ENCODE measurements at places on chromosomes 16 and 17.
A peak's percentile ranks its signal among the peaks of the same experiment; 100 is the strongest.

GRCh38 chr17:33964344-33964979, 290.6 kb upstream of the CCL2 start:
- DNase-seq = peak; percentile 60
- peaks cover 7% of the 10 kb centered on the region for H3K27me3 ChIP-seq
- H3K4me3 ChIP-seq = peak overlapping the region; percentile 11
- H3K4me1 ChIP-seq = peaks cover 62% of the 10 kb centered on the region

GRCh38 chr17:66354981-66355380, 52.6 kb downstream of the PRKCA start:
- H3K4me1 ChIP-seq = peaks cover 48% of the 10 kb centered on the region
- no peak overlapping the region for H3K4me3 ChIP-seq
- H3K27me3 ChIP-seq = no peaks in the 10 kb centered on the region
- H3K36me3 ChIP-seq = peaks cover 12% of the 10 kb centered on the region

DNA sequence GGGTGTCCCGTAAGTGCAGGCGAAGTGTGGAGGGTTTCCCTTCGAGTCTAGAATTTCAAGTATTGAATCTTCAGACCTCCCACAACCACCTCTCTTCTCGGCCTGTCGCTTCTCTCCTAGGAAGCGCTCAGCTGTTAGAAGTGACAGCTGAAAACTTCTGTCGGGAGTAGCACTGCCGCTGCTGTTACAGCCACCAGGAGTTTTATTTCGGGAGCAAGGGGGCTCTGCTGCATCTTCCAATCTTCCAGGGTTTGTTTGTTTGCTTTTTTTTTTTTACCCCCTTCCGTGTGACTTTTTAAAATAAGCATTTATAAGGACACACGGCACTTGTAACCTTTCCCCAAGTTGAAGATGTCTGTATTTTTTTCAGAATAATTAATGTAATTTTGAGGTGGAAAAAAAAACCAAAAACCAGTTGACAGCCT, 767 bp downstream of the RPS6KB1 start:
- peak; percentile 44 for DNase-seq
- peak overlapping the region; percentile 100 for H3K4me3 ChIP-seq
- peaks cover 23% of the 10 kb centered on the region for H3K36me3 ChIP-seq
- peaks cover 55% of the 10 kb centered on the region for H3K4me1 ChIP-seq

DNA sequence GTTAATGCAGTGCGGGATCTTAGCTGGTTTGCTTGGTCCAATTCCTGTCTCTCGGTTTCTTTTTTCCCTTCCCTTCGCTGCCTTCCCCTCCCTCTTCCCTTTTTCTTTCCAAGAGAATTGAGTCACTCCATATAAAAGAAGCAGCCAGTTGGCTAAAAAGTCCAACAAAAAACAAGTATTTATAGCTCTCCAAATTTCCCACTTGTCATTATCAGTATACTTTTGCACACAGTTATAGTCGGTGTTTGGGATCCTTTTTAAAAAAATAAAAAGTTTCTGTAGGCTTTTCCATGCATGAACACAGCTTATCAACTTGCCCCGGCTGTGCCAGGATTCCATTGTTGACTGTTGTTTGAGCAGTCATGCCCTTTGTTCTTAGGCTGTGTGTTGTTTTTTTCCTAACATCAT, 24.9 kb downstream of the HMOX2 start:
- peaks cover 82% of the 10 kb centered on the region for H3K4me1 ChIP-seq
- no peak overlapping the region for H3K27ac ChIP-seq
- no peak for DNase-seq
- no peak overlapping the region for H3K4me3 ChIP-seq
- H3K27me3 ChIP-seq = no peaks in the 10 kb centered on the region

DNA sequence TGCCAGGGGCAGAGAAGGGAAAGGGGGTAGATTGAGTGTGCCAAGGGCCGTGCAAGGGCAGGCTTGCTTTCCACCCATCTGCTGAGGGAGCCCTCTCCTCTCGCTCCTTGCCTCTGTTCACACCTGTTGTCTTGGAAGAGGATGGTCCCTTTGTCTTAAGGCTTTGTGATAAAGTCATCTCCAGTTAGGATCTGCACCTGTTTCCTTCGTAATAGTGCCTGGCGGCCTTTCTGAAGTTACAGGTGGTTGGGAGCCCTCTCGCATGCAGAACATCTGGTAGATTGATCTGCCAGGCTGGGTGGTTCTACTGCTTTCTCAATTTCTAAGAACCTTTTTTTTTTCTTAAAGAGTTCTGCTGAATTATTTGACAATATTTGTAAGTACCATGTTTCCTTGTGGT, 16.3 kb downstream of the UBFD1 start:
- no peak for DNase-seq
- no peak overlapping the region for H3K27ac ChIP-seq
- H3K4me1 ChIP-seq = no peaks in the 10 kb centered on the region
- no peaks in the 10 kb centered on the region for H3K27me3 ChIP-seq
- H3K36me3 ChIP-seq = peaks cover 20% of the 10 kb centered on the region

GRCh38 chr16:74736531-74737157, 36.0 kb upstream of the MLKL start:
- no peak overlapping the region for H3K4me3 ChIP-seq
- no peaks in the 10 kb centered on the region for H3K4me1 ChIP-seq
- H3K27ac ChIP-seq = peak overlapping the region; percentile 33
- no peak for DNase-seq
- no peaks in the 10 kb centered on the region for H3K27me3 ChIP-seq

GRCh38 chr17:9817086-9817485, 4.8 kb downstream of the GSG1L2 start:
- no peaks in the 10 kb centered on the region for H3K36me3 ChIP-seq
- no peak overlapping the region for H3K27ac ChIP-seq
- no peaks in the 10 kb centered on the region for H3K4me1 ChIP-seq
- H3K27me3 ChIP-seq = no peaks in the 10 kb centered on the region
- no peak overlapping the region for H3K4me3 ChIP-seq

DNA sequence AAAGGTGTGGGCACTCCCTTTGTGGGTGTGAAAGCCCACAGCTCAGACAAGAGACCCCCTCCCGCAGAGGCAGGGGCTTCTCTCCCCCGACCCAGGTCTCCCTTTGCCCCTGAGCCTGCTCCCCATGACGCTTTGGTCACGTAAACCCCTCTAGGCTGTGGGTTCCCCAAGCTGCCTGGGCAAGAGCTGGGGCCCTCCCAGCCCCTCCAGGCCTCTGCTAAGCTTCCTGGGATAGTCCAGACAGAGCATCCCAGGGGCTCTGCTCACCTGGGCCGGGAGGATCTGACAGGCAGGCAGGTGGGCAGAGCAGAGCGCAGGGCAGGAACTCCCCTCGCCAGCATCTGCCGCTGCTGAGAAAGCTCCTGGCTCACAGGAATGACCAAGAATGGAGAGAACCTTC, 177.3 kb downstream of the BANP start:
- no peaks in the 10 kb centered on the region for H3K27me3 ChIP-seq
- no peak for DNase-seq
- no peak overlapping the region for H3K27ac ChIP-seq

- peak overlapping the region; percentile 98 for H3K27ac ChIP-seq
- H3K36me3 ChIP-seq = peaks cover 39% of the 10 kb centered on the region
- H3K27me3 ChIP-seq = no peaks in the 10 kb centered on the region
- DNase-seq = no peak
- H3K4me3 ChIP-seq = peak overlapping the region; percentile 84
- H3K4me1 ChIP-seq = peaks cover 74% of the 10 kb centered on the region
These were observed 979 bp downstream of the MAP3K14 start for GRCh38 chr17:45315648-45316433.

DNA sequence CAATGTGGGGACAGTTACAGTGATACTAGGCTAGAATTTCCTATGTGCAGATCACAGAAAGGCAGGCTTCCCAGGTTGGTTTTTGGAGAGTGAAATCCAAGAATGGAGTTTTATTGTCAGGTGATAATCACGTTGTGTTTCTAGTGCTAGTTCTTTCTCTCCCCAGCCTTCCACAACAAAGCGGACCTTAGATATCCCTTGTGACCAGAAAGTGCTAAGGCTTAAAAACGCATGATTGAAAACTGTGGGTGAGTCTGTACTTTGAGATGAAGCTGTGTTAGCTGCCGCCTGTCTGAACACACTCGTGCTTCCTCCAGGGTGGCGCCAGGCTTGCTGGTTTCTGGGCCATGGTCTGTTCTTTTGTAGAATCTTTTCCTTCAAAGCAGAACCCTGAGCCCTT, 52.1 kb downstream of the BANP start:
- no peaks in the 10 kb centered on the region for H3K4me1 ChIP-seq
- H3K27ac ChIP-seq = no peak overlapping the region
- peaks cover 28% of the 10 kb centered on the region for H3K36me3 ChIP-seq
- H3K4me3 ChIP-seq = no peak overlapping the region
- no peak for DNase-seq
- H3K27me3 ChIP-seq = no peaks in the 10 kb centered on the region

DNA sequence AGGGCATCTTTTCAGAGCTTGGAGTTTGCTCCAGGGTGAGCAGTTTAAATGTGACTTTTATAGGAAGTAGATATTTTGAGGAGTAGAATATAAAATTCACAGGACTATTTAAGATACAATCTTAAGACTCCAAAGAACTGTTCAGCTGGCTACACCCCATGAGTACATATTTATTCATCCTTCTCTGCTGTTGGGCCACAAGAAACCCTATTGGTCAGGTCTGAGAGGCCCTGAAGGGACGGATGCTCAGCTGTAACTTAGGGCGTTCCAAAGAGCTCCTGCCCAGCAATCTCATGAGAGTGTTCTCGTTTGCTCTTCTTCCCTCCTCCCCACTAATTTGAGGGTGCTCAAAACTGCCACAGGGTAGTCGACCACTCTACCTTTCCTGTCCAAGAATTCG, 7.3 kb downstream of the ST6GALNAC2 start:
- peaks cover 3% of the 10 kb centered on the region for H3K4me1 ChIP-seq
- H3K36me3 ChIP-seq = no peaks in the 10 kb centered on the region
- no peak overlapping the region for H3K4me3 ChIP-seq

GRCh38 chr17:82648742-82649331, 593 bp upstream of the WDR45B start:
- peaks cover 10% of the 10 kb centered on the region for H3K36me3 ChIP-seq
- H3K4me3 ChIP-seq = peak overlapping the region; percentile 63
- peak; percentile 60 for DNase-seq

- peaks cover 18% of the 10 kb centered on the region for H3K27me3 ChIP-seq
- DNase-seq = no peak
- no peaks in the 10 kb centered on the region for H3K36me3 ChIP-seq
- no peaks in the 10 kb centered on the region for H3K4me1 ChIP-seq
- no peak overlapping the region for H3K27ac ChIP-seq
These were observed 9.1 kb upstream of the MED9 start for GRCh38 chr17:17467720-17468119.

GRCh38 chr17:22692066-22692805, 999.9 kb downstream of the KCNJ18 start:
- H3K4me1 ChIP-seq = no peaks in the 10 kb centered on the region
- no peak overlapping the region for H3K27ac ChIP-seq
- H3K27me3 ChIP-seq = no peaks in the 10 kb centered on the region
- DNase-seq = no peak

DNA sequence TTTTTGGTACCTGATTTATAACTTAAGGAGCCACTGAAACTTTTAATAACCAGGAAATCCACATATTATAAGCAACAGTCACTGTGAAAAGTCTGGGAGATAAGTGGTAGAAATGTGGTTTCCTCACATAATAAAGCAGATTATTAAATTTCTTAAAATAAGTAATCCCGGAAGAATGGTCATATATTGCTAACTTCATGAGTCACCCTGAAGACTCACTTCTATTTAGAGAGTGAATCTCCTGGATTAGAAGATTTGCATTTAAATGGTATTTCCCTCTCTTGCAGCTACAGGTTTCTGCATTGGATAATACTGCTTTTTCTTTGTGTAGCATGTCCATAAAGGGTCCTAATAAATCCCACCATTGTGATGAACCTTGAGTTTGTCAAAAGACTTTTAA, 1286.8 kb upstream of the CDH8 start:
- no peaks in the 10 kb centered on the region for H3K4me1 ChIP-seq
- no peak overlapping the region for H3K4me3 ChIP-seq
- DNase-seq = no peak
- no peak overlapping the region for H3K27ac ChIP-seq
- no peaks in the 10 kb centered on the region for H3K27me3 ChIP-seq

- no peaks in the 10 kb centered on the region for H3K4me1 ChIP-seq
- no peaks in the 10 kb centered on the region for H3K36me3 ChIP-seq
- DNase-seq = no peak
- H3K4me3 ChIP-seq = no peak overlapping the region
These were observed 11.4 kb upstream of the TMEM238L start for GRCh38 chr17:10815319-10815718.

DNA sequence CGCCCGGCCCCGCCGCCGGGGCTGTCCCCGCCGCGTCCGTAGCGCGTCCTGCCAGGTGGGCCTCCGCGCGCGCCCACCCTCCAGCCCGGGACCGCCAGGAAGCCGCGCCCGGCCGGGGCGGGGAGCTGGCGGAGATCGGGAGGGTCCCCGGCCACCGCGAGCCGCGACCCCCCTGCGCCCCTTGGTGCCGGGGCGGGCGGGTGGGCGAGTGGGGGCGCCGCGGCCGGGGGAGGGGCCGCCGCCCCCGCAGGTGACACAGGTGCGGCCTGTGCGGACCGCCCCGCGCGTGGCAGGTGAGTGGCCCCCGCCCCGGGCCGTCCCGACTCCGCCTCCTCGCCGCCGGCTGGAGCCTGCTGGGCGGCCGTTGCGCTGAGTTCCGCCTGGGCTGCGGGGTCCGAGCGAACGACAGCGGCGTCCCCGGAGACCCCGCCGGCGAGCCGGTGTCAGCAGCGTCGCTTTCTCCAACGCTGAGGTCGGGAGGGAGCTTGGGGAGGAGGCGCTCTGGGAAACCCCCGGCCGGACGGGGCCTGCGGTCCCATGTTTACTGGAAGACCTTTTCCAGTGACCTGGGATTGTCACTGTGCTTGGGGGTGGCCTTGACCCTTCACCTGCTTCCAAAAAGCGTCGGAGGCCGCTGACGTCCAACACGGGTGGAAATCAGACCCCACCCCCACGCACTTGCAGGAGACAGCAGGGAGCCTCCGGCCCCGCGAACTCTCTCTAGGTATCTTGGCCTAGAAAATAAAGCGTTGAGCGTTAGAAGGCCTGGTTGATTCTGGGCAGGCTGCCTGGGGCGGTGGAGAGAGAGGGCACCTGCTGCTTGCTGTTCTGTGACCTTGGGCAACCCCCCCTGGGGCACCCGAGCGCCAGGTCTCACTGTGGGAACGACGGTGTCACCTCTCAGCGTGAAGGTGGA, 542 bp downstream of the KLHL36 start:
- peak overlapping the region; percentile 70 for H3K4me3 ChIP-seq
- H3K27me3 ChIP-seq = peaks cover 24% of the 10 kb centered on the region
- peaks cover 43% of the 10 kb centered on the region for H3K36me3 ChIP-seq
- peak overlapping the region; percentile 81 for H3K27ac ChIP-seq
- peak; percentile 33 for DNase-seq

GRCh38 chr17:2024572-2025219, 438 bp downstream of the RTN4RL1 start:
- no peak for DNase-seq
- H3K4me3 ChIP-seq = no peak overlapping the region
- H3K27ac ChIP-seq = no peak overlapping the region
- peaks cover 3% of the 10 kb centered on the region for H3K36me3 ChIP-seq

GRCh38 chr16:57720142-57720575, 15.4 kb upstream of the KATNB1 start:
- no peak overlapping the region for H3K4me3 ChIP-seq
- no peaks in the 10 kb centered on the region for H3K27me3 ChIP-seq
- DNase-seq = peak; percentile 67
- H3K4me1 ChIP-seq = no peaks in the 10 kb centered on the region
- no peaks in the 10 kb centered on the region for H3K36me3 ChIP-seq

GRCh38 chr17:75591722-75592302, 4.2 kb downstream of the MYO15B start:
- H3K27me3 ChIP-seq = peaks cover 9% of the 10 kb centered on the region
- H3K36me3 ChIP-seq = no peaks in the 10 kb centered on the region
- no peak overlapping the region for H3K27ac ChIP-seq
- H3K4me3 ChIP-seq = no peak overlapping the region

- H3K27me3 ChIP-seq = no peaks in the 10 kb centered on the region
- no peak overlapping the region for H3K27ac ChIP-seq
- no peak overlapping the region for H3K4me3 ChIP-seq
- peaks cover 11% of the 10 kb centered on the region for H3K4me1 ChIP-seq
- DNase-seq = no peak
These were observed 23.0 kb downstream of the CARHSP1 start for GRCh38 chr16:8845699-8846298.
